ENCODE measurements at places on chromosomes 11 and 22. TPM values are rescaled to one million over a fixed set of nuclear protein-coding genes. Genes with fewer than 3 reads are reported as not detected.

CRYBA4 gene
- total RNA-seq: not detected

ADM2 gene
- total RNA-seq: 1.7 TPM

SHISAL1 gene
- 4.3 TPM for total RNA-seq

OR51B4 gene
- total RNA-seq: not detected

GCAT gene
- 55.8 TPM for total RNA-seq

NCF4 gene
- total RNA-seq: not detected

PHLDA2 gene
- total RNA-seq: 1.1 TPM

ADAMTS15 gene
- 7.7 TPM for total RNA-seq

DTX4 gene
- total RNA-seq: 129 TPM

LMF2 gene
- 82.9 TPM for total RNA-seq

PHLDB1 gene
- 120 TPM for total RNA-seq

GGTLC2 gene
- total RNA-seq: not detected

RDX gene
- 159 TPM for total RNA-seq

P2RY6 gene
- total RNA-seq: not detected

FGF19 gene
- total RNA-seq: 0.34 TPM

CARD18 gene
- not detected for total RNA-seq

OR52N4 gene
- total RNA-seq: not detected

TCN1 gene
- not detected for total RNA-seq

OR52E8 gene
- total RNA-seq: not detected
